ENCODE measurements at places on chromosomes 1 and 21.

DNA sequence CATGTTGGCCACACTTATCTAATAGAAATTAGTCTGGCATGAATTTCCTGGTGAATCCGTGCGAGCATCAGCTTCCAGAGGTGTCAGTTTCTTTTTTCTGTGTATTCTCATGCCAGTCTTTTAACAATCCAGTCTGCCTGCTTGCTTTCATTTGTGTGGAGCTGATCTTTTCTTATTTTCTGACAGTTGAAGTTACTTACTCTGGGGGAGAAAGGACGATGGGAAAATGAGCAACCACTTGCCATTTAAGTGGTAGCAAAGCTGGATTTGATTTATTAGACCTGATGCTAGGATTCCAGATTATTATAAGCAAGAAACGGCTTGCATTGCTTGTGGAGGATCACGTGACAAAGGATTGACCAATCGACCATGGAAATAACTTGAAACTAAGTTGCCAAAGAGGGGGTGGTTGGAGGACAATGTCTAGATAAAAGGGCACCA is 24.3 kb upstream of the APP start:
- no peak for DNase-seq

GRCh38 chr1:209800984-209801834 is 4.7 kb downstream of the IRF6 start:
- DNase-seq: peak; percentile 82

GRCh38 chr1:231092380-231092779 is 52.3 kb upstream of the FAM89A start:
- no peak for DNase-seq

- no peak for DNase-seq
These were observed 45.0 kb downstream of the UBASH3A start for GRCh38 chr21:42448686-42449085.

DNA sequence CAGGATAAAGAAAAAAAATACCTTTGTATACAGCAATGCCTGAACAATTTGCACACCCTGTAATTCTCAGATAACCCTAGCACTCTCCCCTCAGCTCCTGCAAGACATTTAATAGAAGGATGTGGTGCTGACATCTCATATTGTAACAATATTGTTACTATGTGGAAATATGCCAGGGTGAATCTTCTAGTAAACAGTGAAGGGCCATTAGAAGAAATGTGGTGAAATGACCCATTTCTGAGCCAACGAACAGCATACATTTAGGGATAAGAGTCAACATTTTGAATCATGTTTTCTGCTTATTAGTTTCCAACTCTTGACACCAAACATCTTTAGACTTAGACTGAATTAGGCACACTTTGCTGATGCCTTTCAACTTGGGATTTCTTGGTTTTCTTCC is 188.2 kb downstream of the KAZN start:
- no peak for DNase-seq

GRCh38 chr1:226063224-226063976 is 884 bp downstream of the H3-3A start:
- DNase-seq: peak; percentile 84

- DNase-seq: no peak
These were observed 63.6 kb downstream of the DMAP1 start for GRCh38 chr1:44276901-44277300.

- no peak for DNase-seq
These were observed 11.4 kb downstream of the RGS5 start for GRCh38 chr1:163191301-163191700.

DNA sequence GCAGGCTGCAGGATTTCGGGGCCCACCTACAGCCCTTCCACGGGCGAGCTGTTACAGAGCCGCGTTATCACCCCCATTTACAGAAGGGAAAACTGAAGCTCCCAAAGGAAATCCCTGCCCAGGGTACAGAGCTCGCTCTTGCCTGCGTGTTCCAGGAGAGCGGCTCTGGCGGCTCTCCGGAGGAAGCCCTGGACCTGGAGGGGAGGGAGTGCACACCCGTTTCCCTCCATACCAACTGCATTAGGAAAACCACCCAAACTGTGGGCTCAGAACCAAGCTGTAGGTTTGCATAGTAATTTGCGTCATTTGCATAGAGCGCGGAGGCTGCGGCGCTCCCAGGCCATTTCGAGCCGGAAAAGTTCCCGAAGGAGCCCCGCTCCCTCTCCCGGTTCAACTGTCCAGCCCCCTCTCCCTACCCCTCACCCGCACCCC is 24.7 kb upstream of the ADGRB2 start:
- no peak for DNase-seq

DNA sequence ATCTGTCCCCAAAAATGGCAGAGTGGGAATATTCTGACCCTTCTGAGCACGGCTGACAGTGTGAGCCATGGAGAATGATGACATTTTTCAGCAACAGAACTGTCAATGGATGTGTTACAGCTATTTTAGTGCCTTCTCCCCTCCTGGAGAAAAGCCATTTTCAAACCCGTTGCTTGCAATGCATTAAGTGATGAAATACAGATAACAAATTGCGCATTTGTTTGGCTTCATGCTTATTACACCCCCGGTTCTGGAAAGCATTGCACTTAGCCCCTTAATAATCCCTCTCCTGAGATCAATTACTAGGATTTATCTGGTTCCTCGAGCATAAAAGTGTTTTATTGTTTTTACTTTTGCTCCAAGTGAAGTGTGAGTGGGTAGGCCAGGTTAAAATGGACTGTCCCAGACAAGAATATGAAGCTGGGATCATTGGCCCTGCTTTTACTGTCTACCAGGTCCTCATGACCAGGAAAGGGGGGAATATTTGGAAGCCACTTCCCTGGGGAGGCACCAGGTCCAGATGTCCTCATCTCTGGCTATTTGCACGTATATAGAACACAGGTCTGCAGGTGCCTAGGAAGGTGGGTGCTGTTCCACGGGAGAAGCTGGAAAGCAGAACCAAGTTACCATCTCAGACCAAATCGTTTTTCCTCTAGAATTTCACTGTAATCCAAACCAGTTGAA is 37.5 kb upstream of the HHAT start:
- DNase-seq: no peak

DNA sequence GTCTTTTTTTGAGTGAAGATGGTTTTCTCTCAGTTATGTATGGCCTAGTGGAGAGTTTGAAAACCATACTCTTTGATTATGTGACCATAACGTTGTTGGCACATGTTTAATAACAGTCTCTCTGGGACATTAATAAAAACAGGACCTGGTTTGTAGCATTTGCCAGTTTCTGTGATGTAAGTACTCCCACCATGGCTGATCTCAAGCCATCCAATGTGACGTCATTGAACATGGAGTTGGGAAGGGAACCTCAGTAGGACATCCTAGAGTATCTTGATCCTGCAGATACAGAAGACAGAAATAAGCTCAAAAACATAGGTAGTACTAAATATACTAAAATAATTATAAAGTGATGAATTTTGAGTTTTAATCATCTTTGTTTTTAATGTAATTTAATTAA is 107.0 kb downstream of the ACTL8 start:
- DNase-seq: no peak

DNA sequence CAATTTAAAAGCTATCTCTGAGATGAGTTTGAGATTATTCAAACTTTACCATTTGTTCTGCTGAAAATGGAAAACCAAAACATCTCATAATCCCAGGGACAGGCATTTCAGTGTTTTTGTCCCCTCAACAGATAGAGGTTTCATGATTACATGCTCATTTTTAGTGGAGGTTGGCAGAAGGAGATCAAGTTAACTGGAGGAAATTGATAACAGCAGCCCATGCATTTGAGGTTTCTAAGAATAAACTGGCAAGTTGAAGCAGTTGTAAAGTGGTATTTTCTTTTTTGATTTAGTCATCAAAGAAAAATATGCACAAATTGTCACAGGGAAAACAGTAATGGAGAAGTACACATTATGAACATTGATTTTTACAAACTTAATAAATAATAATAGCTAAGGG is 205.8 kb downstream of the PLA2G4A start:
- DNase-seq: no peak

- DNase-seq: peak; percentile 40
These were observed 3.4 kb downstream of the ADGRB2 start for GRCh38 chr1:31760471-31761470.

GRCh38 chr1:1399872-1400575 is 889 bp upstream of the CCNL2 start:
- no peak for DNase-seq

DNA sequence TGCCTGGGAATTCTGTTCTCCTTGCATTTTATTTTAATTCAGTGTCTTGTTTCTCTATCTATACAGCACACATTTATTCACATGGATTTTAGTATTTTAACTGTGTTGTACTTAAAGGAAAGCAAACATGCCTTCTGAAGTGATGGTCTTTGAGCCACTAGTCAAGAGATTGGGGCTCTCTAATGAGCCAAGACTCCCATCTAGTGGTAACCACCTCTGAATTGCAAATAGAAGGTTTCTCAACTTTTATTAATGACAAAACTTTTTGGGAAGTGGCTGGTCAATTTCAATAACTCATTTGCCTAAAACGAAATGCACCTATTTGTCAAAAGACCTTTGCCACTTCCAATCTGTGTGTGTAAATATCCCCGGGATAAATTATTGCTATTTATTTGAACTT is 199.6 kb downstream of the LTN1 start:
- DNase-seq: no peak

GRCh38 chr21:34640858-34641257 is 25.9 kb upstream of the RCAN1 start:
- no peak for DNase-seq

GRCh38 chr1:156241311-156241811 is 623 bp upstream of the BGLAP start:
- DNase-seq: no peak

DNA sequence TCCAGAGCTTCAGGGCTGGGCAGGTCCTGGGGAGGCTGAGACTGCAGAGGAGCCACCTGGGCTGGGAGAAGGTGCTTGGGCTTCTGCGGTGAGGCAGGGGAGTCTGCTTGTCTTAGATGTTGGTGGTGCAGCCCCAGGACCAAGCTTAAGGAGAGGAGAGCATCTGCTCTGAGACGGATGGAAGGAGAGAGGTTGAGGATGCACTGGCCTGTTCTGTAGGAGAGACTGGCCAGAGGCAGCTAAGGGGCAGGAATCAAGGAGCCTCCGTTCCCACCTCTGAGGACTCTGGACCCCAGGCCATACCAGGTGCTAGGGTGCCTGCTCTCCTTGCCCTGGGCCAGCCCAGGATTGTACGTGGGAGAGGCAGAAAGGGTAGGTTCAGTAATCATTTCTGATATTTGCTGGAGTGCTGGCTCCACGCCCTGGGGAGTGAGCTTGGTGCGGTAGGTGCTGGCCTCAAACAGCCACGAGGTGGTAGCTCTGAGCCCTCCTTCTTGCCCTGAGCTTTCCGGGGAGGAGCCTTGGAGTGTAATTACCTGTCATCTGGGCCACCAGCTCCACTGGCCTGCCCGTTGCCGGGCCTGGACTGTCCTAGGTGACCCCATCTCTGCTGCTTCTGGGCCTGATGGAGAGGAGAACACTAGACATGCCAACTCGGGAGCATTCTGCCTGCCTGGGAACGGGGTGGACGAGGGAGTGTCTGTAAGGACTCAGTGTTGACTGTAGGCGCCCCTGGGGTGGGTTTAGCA is 9.3 kb downstream of the MYBPH start:
- no peak for DNase-seq

GRCh38 chr21:45535341-45536081 is 6.7 kb downstream of the SLC19A1 start:
- DNase-seq: no peak

DNA sequence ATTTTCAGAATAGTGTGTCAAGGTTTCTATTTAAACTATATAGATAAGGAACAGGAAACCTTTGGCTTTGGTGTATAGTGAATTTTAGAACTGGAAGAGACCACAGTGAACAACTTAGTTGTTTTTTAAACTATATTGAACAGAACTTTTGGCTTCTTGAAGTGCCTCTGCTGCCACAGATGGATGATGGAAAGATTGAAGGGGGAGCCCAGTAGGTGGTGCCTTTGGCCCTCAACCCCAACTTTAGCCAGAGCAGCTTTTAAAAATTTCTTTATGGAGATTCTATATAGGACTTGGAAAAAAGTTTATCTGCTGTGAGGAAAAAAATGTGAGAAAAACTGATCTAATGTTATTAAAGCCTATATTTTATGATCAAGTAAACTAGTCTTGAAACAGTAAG is 50.2 kb downstream of the SWT1 start:
- no peak for DNase-seq

- no peak for DNase-seq
These were observed 121.0 kb downstream of the ATP5PO start for GRCh38 chr21:33794596-33794995.

- no peak for DNase-seq
These were observed 10.5 kb upstream of the IGFN1 start for GRCh38 chr1:201180141-201180540.

DNA sequence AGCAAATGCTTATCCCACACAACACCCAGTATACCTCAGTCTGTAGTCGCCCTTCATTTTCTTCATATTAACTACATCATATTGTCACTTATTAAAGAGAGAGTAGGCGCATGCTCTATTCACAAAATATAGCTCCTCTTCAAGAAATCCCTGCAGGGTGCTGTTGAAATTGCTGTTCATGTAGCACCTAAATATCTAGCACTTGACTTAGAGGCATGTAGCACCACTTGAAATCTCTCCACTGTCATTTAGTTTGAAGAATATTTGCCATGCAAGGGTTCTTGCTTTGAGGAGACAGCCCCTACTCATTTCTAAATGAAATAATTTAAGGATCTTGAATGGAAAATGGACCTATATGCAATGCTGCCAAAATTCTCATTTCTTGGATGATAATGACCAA is 20.9 kb upstream of the LRRC8B start:
- DNase-seq: no peak

DNA sequence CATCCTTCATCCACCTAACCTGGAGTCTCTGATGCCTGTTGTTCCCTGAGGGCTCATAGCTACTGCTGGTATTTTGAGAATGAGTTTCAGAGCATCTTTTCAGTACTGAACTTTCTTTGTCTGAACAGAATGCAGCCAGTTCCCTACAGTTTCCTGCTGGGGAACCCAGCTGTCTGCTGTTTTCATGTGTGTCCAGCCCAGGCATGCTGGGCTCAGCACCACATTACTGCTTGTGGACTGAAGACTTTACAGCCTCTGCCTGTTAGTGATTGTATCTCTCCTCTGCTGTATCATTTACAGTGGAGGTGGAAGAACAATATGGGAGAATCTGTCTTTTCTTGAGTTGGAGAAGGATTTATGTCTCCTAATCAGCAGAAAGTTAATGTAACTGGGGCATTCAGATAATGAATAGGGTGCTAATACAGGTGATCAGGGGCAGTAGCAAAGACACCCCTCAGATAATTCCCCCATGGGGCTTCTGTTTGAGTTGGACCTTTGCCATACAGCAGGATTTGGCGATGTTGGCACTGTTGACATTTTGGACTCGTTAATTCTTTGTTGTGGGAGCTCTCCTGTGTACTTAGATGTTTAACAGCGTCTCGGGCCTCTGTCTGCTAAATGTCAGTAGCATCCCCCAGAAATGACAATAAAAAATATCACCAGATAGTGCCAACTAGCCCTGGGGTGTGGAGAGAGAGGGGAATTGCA is 207.7 kb downstream of the HHAT start:
- DNase-seq: peak; percentile 90

- no peak for DNase-seq
These were observed 16.7 kb downstream of the CNR2 start for GRCh38 chr1:23896491-23896890.

DNA sequence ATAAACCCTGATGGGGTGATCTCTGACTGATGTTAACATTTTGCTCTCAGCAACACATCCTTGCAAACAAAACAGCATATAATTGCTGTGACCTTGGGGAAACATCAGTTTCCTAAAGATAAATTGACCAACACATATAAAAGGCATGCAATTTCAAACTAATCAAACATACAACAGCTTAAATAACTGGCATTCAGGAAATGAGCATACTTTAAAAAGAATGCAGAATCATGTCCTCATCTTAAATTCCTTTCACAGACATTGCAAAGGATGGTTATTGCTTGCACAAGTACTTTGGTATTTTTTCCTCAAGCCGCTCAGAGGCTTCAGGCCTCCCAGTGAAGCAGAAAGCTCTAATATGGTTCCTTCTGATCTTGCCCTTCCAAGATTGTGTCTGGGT is 53.4 kb upstream of the RGS18 start:
- no peak for DNase-seq
